ENCODE measurements at places on chromosomes 2 and 18.

- peak; percentile 14 for DNase-seq
These were observed 64.5 kb downstream of the UBR3 start for GRCh38 chr2:169891593-169892298.

DNA sequence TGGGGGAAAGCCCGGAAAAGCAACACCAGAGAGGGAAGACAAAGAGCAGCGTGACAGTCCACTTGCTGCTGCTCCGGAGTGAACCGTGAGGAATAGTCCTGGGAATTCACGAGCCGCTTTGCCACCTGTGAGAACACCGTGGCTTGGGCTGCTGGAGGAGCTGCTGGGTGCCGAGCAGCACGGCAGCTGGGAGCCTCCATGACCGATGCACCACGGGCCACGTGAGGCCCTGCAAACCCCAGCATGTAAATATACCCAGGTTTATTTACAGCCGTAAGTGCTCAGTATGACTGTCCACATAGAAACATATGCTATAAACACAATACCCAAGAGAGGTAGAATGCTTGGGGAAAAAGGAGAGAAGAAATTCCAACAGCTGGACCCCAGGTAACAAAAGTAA, 65.1 kb downstream of the SMIM21 start:
- no peak for DNase-seq

- no peak for DNase-seq
These were observed 84.6 kb downstream of the RAB31 start for GRCh38 chr18:9792565-9793245.

- no peak for DNase-seq
These were observed 19.6 kb downstream of the RSAD2 start for GRCh38 chr2:6896930-6897759.

DNA sequence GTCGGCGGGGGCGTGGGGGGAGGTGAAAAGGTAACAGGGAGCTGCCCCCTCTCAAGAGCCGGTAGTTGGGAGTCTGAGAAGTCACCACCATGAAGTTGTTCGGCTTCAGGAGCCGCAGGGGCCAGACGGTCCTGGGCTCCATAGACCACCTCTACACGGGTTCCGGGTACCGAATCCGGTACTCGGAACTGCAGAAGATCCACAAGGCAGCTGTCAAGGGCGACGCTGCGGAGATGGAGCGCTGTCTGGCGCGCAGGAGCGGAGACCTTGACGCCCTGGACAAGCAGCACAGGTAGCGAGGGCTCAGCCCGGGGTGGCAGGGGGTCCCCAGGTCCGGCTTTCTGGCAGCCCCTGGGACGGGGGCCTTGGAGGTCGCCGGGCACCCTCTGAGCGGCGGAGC, 47.1 kb upstream of the ZNF519 start:
- DNase-seq, result no peak

- DNase-seq, result no peak
These were observed 264.9 kb downstream of the TSN start for GRCh38 chr2:122020377-122020776.

DNA sequence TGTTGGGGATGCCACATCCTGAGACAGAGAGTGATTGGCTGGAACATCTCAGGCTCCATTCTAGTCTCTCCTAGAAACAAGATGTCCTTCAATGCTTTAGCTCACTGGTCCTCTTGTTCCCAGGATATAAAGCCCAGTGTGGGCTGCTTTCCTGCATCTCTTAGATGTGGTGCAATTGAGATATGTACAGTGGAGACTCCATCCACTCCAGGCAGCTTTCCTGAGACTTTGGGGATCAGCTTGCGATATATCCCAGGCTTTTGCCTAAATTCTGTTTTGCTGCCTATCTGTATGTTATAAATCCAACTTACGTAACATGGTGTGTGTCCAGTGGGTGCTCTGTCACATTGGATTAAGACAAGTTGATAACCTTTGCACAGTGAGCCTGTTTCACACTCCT, 264.9 kb downstream of the SUCLG1 start:
- no peak for DNase-seq

GRCh38 chr2:40841856-40842255, 390.0 kb upstream of the SLC8A1 start:
- DNase-seq, result no peak

DNA sequence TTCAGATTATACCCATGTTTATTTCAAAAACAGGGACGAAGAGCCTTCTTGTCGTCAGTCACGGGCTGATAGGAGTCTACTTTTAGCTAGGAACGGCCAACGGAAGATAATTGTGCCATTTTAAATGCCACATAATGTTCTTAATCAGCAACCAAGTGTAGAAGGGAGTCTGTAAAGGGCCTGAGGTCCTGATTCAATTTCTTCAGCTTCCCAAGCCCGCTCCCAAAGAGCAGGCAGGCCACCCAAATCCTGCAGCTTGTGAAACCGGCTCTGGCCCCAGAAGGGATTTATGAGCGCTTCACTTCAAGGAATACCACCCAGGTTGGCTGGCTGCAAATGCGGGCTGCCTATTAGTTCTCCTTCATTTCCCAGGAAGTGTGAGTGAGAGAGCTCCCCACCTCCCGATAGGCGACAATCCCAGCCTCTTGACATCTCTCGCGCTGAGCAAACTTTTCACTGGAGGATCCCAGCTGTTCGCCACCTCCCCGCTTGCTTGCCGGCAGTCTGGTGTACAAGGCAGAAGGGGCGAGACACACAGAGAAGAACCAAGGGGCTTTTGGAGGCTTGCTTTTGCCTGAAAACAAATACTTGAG, 272.9 kb downstream of the CDH20 start:
- peak; percentile 31 for DNase-seq

DNA sequence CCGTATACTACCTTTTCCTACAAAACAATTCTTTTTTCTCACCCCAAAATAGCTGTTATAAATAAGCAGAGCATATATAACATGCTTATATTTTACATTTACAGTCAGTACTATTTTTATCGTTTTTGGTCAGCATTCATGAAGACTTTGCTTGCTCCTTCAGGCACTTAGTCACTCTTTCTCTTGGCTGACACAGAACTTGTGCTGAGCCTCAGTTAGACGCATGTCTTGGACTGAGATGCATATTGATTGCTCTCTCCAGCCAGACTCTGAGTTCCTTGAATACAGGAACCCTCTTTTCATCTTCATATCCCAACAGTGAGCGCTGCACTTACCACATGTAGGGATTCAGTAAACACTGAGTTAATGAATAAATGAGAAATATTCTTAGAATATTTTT, 158.3 kb downstream of the RTN4 start:
- DNase-seq, result no peak

Measured in brain microvascular endothelial cell (primary cell).